ACHN (cell line): ENCODE measurements at places on chromosomes 11 and 22.
A peak's percentile ranks its signal among the peaks of the same experiment; 100 is the strongest.

- no peak for DNase-seq
Measured at GRCh38 chr22:37182101-37182948, 5.7 kb downstream of the C1QTNF6 start.

DNA sequence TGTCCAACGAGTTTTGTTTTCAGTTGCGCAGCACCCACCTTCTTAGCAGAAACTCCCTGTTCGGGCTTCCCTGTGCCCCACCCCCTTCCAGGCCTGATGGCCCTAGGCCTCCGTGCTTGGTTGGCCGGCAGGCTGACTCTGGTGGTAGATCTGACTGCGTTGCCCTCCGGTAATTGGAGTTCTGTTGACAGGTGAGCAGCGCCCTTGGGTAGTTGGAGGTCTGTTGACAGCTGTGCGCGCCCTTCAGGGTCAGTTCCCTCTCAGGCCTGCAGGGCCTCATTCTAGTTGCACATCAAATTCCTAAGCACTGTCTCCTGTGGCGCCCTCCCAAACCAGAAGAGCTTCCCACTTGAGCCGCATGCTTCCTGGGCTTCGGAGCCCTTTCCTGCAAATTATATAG, 776 bp downstream of the DGCR6 start:
- no peak for DNase-seq

- DNase-seq = no peak
Measured at GRCh38 chr11:10401256-10401655, 53.8 kb upstream of the AMPD3 start.

GRCh38 chr11:129853518-129854231, 38.0 kb downstream of the TMEM45B start:
- DNase-seq = no peak

DNA sequence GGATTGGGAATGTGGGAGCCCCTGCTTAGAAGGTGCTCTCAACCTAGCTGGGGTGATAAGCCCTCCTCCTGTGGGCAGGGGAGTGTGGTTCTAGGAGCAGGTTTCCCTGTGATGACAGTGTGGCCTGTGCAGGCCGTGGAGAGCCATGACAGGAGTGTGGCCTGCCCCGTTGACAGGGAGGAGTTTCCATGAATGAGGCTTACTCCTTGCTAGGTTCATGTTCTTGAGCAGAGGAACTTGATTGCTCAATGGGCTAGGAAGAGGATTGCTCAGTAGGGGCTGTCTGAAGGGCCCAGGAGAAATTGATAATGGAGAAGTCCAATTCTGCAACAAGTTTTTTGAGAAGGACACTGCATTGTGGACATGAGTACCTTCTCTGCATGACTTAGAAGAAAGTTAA, 92.0 kb downstream of the PPP6R3 start:
- no peak for DNase-seq

DNA sequence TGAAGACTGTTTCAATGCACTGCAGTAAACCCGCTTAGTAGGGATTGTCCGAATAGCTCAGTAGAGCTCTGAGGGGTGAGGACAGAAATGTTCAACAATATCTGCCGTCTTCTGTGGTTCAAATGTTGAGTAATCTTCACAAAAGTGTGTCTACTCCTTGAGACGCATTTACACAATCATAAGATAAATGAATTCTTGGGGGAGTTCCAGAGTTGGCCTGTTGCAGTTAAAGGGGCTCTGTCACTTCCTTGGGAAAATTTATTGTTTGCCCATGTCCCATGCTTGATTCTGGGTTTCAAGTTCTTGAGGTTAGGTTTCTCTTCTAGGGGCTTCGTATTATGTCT, 614 bp downstream of the ANO3 start:
- no peak for DNase-seq

DNA sequence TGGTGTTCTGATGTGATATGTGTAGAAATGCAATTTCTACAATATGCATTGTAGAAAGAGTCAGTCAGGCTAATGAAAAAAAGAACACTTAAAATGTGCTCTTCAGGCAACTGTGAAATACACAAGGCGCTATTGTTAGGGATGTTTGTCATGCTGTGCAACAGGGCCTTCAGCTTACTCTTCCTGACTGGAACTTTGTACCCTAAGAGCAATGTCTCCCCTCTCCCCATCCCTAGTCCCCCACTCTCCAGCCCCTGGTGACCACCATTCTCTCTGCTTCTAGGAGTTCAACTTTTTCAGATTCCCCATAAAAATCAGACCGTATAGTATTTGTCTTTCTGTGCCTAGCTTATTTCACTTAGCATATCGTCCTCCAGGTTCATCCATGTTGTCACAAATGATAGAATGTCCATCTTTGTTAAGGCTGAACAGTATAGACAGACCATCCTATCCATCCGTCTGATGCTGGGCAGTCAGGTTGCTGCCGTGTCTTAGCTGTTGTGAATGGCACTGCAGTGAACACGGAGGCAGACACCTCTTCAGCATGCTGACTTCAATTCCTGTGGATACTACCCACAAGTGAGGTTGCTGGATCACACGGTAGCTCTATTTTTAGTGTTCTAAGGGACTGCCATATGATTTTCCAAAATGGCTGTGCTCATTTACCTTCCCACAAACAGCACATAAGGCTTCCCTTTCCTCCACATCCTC, 10.7 kb downstream of the NDUFV1 start:
- no peak for DNase-seq

- no peak for DNase-seq
Measured at GRCh38 chr22:37809672-37810333, 2.1 kb downstream of the GCAT start.

DNA sequence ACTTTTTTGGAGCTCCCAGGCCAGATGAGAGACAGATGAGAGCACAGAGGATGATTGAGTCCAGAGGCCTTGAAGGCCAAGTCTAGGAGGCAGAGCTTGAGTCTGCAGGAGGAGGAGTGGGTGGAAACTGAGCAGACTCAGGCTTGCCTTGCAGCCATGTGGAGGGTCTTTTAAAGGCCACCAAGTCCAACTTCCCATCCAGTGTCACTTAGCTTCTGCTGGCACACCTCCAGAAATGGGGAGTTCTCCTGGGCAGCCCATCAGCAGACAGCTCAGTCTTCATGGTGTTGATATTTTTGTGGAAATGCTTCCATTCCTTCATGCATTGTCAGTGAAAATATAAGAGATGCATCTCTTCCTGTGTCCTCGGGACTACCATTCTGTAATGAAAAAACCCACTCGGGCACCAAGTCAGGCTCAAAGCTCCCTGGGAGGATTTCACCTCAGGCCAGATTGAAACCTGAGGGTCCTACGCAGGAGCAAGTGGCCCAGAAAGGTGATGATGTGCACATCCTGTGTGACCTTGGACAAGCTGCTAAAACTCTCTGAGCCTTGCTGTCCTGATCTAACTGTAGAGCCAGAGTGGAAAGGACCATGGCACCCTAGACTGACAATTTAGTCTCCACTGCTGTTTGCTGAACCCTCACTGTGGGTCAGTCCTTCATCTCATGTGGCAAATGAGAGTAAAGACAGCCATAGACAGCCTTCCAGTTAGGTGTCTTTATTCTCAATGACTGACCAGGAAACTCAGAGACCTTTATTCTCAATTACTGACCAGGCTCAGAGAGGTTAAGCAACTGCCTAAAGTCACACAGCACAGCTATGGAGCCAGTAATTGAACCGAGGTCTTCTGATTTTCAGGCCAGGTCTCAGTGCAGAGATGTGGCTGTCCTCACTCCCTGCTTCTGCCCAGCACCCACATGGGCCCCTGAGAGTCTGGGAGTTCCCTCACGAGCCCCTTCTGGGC, 2.9 kb upstream of the LRRC32 start:
- DNase-seq = no peak

GRCh38 chr22:35072925-35073324, 7.0 kb downstream of the ISX start:
- DNase-seq = peak; percentile 54

- no peak for DNase-seq
Measured at GRCh38 chr22:19719488-19720021, 3.8 kb upstream of the GP1BB start.

DNA sequence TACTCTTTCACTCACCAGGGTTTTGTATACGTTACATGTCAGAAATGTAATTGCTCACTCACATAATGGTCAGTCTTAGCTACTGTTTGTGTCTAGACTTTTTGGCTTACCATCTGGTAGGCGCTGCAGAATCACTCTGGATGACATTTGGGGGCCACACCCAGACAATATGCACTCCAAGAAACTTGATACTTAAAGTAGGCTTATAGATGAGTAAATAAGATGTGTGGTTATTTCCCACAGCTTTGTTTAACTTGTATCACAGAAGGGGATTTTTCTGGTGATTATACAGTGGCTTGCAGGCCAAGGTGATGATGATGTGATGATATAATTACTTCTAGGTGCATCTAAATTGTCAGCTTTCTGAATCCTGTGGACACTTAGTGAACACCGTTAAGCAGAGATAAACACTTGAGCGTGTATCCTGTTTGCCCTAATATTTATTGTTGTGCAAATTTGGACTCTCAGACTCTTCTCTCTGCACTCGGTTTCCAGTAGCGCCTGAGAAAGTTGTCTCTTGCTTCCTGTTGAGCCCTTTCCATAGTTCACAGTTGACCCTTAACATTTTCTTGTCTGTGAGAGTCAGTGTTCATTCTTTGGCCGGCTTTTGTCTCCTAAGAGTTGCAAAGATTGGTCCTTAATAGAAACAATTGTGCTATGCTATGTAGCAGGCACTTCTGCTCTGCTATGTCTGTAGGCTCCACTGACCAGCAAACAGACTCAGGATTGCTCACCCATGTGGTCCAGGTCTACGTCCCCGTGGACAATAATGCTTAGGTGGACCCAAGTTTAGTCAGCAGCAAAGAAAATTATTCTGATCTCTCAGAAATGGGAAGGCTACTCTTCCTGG, 89.3 kb downstream of the PRR5L start:
- no peak for DNase-seq

- peak; percentile 59 for DNase-seq
Measured at GRCh38 chr22:30047364-30047738, 32.9 kb upstream of the HORMAD2 start.

GRCh38 chr22:36197514-36198146, 4.0 kb downstream of the APOL4 start:
- no peak for DNase-seq

GRCh38 chr11:126345283-126345682, 10.2 kb upstream of the ST3GAL4 start:
- no peak for DNase-seq

DNA sequence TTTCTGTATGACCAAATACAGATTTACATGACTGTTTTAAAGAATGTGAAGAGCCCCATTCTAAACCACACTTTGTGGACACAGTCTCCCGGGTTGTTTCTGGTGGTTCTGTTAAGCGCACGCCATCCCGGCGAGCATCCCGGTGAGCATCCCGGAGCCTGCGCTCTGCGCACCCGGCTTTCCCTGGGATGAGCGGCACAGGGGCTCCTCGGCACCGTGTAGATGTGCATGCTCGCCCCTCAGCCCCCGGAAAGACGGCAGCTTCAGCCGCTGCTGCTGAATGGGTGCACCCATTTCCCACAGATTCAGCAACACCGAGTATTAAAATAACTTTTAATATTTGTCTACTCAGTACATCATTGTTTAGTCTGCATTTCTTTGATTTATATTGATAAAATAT, 36.0 kb downstream of the GLB1L2 start:
- no peak for DNase-seq

- no peak for DNase-seq
Measured at GRCh38 chr11:119115484-119116234, 5.7 kb upstream of the HINFP start.

GRCh38 chr11:21561581-21561980, 631.3 kb upstream of the ANO5 start:
- DNase-seq = peak; percentile 89

GRCh38 chr11:130181295-130182272, 22.0 kb downstream of the ST14 start:
- DNase-seq = peak; percentile 50

DNA sequence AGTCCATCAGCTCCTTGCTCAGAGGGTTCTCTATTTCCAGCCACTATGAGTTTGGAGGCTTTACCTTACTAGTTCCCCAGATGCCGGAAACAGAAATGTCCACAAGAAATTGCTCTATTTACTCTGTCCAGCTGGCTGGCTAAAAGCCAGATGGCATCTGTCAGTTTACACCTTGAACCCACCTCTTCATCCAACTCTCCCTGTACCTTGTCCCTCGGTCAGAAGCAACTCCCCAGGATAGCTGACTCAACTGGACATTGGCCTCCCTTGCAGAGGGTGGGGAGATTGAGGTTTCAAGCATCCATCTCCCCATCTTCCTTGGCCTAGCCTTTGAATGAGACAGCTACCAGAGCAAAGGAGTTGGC, 1.7 kb downstream of the C2CD2L start:
- DNase-seq = no peak

GRCh38 chr11:95736809-95737208, 52.8 kb downstream of the FAM76B start:
- no peak for DNase-seq

GRCh38 chr11:125105926-125106325, 5.5 kb downstream of the TMEM218 start:
- DNase-seq = no peak

DNA sequence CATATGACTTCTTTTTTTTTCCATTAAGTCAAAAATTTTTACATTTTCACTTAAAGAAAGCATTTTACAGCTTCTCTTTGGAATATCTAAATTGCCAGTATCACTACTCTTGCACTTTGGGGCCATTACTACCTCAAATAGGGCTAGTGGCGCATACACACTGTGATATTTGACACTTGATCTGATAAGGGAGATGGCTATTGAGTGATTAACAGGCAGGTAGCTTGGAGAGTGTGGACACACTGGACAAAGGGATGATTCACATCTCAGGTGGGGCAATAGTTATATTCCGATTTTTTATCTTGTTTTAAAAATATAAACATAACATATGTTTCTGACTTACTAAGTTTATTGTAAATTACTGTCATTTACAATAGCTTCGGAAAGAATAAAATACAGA, 2219.9 kb downstream of the LRRC4C start:
- no peak for DNase-seq

GRCh38 chr11:65491614-65492386, 7.0 kb upstream of the MALAT1 start:
- DNase-seq = peak; percentile 79

GRCh38 chr11:71188073-71188472, 64.3 kb downstream of the SHANK2 start:
- no peak for DNase-seq

DNA sequence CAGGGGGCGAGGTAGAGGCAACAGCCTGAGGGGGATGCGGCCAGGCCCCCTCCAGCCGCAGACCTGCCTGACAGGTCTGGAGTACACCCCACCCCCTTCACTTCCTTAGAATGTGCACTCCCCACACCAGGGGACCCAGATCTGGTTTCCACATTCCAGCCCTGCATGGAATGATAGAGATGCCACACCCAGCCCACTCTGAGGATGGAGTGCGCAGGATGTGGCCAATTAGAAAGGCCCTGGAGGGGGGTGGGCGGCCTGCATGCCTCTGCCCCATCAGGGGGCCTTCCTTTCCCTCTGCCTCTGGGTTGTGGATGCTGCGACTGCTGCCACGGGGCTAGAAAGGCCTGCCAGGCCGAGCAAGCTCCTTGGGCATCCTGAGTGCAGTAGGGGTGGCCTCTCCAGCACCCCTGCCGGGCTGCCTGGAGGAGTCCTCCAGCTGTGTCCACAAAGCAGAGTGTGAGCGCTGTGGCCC, 28.2 kb upstream of the MGAT3 start:
- no peak for DNase-seq

DNA sequence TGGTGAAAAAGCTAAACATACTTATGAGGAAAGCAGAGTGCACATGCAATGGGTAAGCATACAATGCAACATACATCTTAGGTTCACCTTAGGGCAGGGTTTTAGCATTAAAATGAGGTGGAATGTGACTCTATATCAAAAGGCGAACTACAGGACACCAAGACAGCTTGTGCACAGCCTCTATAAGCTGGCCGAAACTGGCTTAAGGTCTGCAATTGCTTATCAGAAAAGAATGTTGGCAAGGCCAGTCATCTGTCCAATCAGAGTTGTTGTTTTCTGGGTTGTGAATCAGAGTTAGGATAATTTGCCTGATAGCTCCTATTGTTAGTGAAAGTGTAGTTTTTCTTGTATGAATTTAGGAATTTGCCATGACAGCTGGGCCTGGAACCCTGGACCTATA, 76.5 kb downstream of the LRRC4C start:
- DNase-seq = peak; percentile 53
